Left renal cortex interstitium (tissue), 4 donors: ENCODE measurements at places on chromosomes 12 and 14. TPM values are rescaled to one million over a fixed set of nuclear protein-coding genes. Genes with fewer than 3 reads are reported as not detected.
A peak's percentile ranks its signal among the peaks of the same experiment; 100 is the strongest.

Gene KCNH3
- 7.6 TPM for polyA plus RNA-seq

Gene TAS2R42
- not detected for polyA plus RNA-seq

Gene HAL
- polyA plus RNA-seq = 2.1 TPM

Gene RNU7-1
- polyA plus RNA-seq = not detected

Gene OVCH1
- polyA plus RNA-seq = 0.89 TPM

Gene EIF2B1
- polyA plus RNA-seq = 70.0 TPM

Gene TEX52
- 2.3 TPM for polyA plus RNA-seq

Gene SMIM41
- 0.49 TPM for polyA plus RNA-seq

Gene CLEC2B
- polyA plus RNA-seq = 2.5 TPM

Gene ANO2
- polyA plus RNA-seq = 3.5 TPM

- no peak for DNase-seq
These were observed 75.9 kb upstream of the AVPR1A start for GRCh38 chr12:63226792-63227463.

DNA sequence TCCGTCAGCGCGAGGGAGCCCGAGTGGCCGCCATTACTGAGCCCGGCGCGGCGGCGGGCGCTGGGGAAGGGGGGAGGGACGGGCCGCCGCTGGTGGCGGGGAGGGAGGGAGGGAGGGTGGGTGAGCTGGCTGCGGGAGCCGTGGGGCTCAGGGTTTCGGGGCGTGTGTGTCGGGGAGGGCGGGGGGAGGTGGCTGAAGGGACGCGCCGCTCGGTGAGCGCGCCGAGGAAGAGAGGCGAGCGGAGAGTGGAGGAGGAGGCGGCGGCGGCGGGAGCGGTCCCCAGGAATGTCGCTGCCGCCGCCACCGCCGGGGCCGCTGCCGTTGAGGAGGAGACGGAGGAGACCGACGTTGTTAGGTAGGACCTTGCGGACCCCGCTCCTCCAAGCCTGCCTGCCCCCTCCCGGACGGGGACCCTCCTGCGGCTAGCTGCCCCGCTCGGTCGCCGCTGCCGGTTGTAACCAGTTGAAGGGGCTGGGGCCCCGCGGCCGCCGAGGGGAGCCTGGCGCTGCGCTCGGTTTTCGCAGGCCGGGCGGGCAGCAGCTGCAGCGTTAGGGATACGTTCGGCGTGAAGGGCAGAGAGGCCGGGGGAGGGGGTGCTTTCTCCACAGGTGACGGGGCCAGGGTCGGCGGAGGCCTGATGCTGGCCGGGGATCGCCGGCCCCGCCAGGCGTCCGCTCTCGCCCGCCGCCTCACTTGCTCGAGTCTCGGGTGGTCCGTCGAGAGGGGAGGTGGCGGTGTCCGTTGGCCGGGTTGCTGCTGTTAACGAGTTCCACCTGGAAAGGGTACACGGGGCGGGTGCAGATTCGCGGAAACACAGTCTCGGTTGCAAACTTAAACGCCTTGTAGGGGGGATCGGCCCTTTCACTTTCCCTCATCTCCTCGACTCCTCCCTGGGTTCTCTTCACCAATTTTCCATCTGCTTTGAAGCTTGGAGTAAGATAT, at the start of gene ARHGAP5:
ARHGAP5 (plus strand) TSS at position 224 of the 942 bp plus-strand sequence. CDS start 13,366 bp downstream, outside the sequence.
- DNase-seq = peak; percentile 34

- no peak for DNase-seq
These were observed 50.9 kb downstream of the SNAPC1 start for GRCh38 chr14:61813096-61813606.

DNA sequence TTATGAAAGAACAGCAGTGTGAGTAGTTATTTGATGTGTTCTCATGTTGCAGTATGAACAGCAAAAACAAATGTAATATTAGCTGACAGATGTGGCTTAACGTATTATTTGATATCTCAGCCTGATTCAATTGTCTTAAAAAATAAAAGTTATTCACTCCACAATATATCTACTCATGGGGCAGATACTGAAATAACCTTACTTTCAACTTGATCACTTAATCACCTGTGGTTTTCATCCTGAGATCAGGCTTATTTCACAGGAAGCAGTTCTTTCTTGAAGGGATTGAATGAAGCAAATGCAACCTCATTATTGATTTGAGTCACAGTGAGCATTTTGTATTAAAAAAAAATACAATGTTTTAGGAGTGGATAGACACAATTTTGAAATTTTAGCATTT, 90.3 kb downstream of the AKAP6 start:
- DNase-seq = no peak

DNA sequence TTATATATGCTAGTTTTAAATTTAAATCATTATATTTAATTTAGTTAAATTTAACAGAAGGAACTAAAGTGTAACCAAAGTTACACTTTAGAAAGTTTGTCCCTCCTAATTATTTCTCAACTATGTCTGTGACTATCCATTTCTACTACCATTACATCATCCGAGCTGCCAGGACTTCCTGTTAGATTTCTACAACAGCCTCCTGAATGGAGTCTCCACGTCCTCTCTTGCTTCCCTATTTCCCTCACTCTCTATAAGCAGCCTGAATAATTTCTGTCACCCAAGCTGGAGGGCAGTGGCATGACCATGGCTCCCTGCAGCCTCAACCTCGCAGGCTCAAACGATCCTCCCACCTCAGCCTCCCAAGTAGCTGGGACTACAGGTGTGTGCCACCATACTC, 84.1 kb downstream of the TTC7B start:
- no peak for DNase-seq

DNA sequence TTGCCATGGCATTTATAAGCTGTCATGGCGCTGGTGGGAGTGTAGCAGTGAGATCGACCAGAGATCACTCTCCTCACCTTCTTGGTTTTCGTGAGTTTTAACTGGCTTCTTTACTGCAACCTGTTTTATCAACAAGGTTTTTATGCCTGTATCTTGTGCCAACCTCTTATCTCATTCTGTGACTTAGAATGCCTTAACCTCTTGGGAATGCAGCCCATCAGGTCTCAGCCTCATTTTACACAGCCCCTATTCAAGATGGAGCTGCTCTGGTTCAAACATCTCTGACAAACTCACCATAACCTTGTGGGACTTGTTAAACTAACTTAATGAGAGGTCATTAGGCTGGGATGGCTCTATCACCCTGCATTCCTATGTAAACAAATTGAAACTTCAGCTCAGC, 151.3 kb downstream of the CAND1 start:
- DNase-seq = no peak

- no peak for DNase-seq
These were observed 11.5 kb downstream of the ALG10 start for GRCh38 chr12:34033628-34034296.

DNA sequence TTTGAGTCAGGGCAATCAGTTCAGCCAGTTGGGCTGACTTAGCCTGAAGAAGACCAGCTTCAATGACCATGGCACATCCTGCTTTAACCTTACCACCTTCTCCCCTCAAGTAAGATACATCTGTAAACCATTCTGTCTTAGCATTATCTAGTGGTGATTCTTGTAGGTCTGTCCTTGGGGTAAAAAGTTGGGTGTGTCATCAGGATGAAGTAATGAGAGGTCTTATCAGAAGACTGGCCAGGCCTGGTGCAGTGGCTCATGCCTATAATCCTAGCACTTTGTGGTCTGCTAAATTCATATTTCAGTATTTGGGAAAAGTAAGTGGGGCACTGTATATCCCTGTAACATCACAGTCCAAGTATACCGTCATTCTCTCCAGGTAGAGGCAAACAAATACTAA, 19.1 kb downstream of the SINHCAF start:
- DNase-seq = no peak

DNA sequence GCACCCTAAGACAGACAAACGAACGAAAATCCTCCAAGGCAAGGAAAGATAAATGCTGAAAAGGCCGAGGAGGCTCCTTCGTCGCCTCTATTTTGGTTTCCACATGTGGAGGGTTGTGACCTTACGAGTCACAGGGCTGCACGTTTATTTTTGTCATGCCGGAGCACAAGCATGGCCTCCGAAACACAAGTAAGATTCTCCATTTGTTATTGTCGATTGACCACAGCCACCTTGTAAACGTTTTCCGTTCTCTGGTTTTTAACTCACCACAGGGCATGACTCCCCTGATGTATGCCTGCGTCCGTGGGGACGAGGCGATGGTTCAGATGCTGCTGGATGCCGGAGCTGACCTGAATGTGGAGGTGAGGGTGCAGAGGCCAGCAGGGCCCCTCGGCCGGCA, 73.1 kb upstream of the PWP1 start:
- DNase-seq = no peak

DNA sequence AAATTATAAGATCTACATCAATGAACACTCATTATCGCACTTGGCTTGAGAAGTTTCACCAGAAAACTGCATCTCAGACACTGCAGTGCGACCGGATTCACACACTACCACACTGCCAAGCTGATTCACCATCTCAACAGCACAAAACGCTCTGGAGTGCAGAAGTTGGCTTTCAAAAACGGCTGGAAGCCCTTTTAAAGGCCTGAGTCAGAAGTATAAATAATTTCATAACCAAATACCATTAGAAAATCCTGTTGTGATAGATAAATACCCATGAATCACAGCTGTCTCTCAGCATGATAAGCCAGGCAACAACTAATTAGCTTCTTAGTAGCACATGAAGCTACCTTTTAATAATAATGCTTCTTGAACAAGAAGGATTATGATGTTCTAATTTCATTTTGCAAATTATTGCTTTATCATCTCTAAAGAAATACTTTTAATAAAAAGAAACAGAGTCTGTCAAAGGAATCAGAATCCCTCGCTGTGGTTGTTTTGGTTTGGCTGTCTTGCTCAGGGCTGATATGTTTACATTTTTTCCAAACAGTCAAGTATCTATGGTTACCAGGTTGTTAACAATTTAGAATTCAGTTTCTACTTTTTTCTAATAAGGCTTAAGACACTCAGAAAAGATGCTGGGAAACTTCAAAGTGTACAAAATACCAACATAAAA, 51.2 kb downstream of the SLC2A13 start:
- no peak for DNase-seq

DNA sequence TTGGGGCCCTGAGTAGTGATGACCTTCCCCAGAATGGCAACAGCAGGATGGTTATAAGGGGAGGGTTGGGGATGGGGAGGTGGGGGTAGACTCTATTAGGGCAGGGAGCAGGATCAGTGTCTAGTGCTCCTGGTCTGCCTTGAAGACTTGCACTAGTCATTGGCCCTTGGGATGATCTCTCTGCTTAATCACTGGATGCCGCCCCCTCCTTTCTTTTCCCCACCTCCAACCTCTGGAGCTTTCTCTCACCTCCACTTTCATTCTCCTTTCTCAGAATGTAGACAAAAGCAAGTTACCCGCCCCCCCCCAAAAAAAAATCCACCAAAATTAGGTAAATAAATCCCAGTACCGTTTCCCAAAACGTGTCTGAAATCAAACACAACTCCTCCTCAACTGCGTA, 2.8 kb upstream of the KCNK10 start:
- no peak for DNase-seq

GRCh38 chr14:68658943-68659931, 133.6 kb downstream of the ZFP36L1 start:
- no peak for DNase-seq

DNA sequence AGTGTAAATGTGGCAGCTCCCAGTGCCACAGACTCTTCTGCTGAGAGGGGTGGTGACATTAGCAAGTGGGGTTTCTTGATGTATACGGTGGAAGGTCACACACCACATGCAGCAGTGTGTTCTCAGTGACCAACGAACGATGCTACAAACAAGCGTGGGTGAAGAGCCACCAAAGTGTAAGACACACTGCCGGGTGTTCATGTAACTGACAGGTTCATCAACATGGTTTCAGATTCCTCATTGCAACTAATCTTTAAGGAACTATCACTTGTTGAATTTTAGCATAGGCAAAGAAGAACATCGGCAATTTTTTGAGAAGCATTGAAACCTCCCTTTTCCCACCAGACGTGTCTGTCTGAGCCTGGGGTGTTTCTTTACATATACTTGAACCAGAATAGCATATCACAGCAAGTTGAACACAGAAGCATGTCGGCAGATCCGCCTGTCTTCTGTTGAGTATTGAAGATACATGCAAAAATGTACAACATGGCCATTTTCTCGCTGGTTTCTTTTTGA, 58.8 kb downstream of the PPP2R5C start:
- no peak for DNase-seq

- DNase-seq = no peak
These were observed 44.6 kb downstream of the CACNA2D4 start for GRCh38 chr12:1873531-1874510.

- no peak for DNase-seq
These were observed 75.9 kb downstream of the TMTC1 start for GRCh38 chr12:29707846-29708245.

GRCh38 chr12:80320121-80320678, 123.8 kb upstream of the PTPRQ start:
- DNase-seq = no peak

GRCh38 chr12:69240631-69240995, 1.2 kb downstream of the CPSF6 start:
- DNase-seq = no peak

GRCh38 chr14:77407158-77407557, 16.2 kb downstream of the NOXRED1 start:
- no peak for DNase-seq

- DNase-seq = no peak
These were observed 66.7 kb upstream of the AP4S1 start for GRCh38 chr14:30958555-30959407.

- no peak for DNase-seq
These were observed 3.6 kb upstream of the BLTP3B start for GRCh38 chr12:100146252-100146651.

DNA sequence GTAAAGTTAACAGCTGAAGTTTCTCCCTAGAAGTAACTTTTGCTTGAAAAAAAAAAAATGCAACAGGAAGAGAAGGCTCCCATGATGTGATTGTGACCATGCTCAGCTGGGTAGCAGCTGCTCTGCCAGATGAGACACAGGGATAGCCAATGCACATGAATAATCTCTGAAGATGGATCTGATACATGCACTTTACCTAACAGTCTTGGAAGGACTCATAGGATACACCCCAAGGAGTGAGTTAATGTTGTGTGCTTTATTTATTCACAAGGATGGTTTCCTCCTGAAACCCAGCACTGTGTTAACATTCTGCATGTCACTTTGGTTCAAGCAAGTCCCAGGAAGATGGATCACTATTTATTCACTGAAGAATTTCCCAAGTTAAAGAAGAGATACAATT, 46.5 kb downstream of the NDUFA12 start:
- DNase-seq = no peak

GRCh38 chr12:63308671-63309070, 157.7 kb upstream of the AVPR1A start:
- no peak for DNase-seq

GRCh38 chr12:97559267-97559666, 96.7 kb downstream of the RMST start:
- no peak for DNase-seq

GRCh38 chr12:40248585-40249297, 23.9 kb downstream of the LRRK2 start:
- DNase-seq = no peak

DNA sequence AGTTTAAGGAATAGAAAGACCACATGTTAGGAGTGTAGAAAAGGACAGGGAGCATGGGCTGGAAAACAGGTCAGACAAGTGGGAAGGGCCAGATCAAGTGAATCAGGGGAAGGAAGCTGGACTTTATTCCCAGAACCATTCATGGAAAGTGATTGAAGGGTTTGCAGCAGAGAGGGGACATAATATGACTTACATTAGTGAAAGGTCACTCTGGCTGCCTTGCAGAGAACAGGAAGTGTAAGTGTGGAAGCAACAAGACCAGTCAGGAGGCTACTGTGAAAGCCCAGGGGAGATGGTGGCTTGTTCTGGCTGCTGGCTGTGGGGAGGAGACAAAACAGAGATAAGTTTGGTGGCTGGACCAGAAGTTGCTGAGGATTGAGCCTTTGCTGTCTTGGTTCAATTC, 69.1 kb downstream of the VCPKMT start:
- no peak for DNase-seq

- no peak for DNase-seq
These were observed 67.9 kb upstream of the NCOR2 start for GRCh38 chr12:124635316-124635715.

GRCh38 chr14:51367600-51367931, 127.5 kb downstream of the TMX1 start:
- no peak for DNase-seq

- no peak for DNase-seq
These were observed 4.3 kb downstream of the FRS2 start for GRCh38 chr12:69474456-69474855.
